Activated B cell treated with CpG ODN at 0.5 μM for 24 hours (primary cell): ENCODE measurements at places on chromosomes 5 and 9. TPM values are rescaled to one million over a fixed set of nuclear protein-coding genes. Genes with fewer than 3 reads are reported as not detected.

DNA sequence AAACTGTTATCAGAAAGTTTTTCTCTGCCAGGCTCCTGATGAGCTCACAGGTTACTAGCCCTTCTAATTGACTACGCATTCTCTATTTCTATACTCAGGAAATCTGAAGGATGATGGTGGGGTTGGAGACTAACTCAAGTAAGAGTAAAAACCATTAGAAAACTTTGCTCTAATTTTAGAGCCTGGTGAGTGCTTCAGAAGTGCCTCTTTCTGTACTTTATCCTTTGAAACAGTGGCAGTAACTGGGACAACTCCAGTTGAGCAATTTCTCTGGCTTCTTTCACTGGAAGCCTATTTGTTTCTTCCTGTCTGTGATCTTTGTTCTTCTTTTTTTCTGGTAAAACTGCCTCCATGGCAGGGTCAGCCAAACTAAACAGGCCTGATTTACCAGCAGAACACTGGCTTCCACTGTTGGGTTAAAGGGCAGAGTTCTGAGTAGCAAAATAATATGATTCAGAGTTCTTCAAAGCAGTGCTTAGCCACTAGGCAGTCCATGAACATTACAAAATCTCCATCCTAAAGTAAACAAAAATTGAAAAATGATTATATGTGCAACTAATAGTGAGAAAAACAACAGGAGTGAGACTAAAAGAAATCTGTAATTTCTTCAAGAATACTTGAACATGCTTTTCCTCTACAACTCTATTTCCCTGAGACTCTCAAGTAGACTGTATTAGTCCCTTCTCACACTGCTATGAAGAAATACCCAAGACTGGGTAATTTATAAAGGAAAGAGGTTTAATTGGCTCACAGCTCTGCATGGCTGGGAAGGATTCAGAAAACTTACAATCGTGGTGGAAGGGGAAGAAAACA lies 79.8 kb downstream of the MROH2B start:
- no peaks in the 10 kb centered on the region for H3K36me3 ChIP-seq
- no peak for DNase-seq
- no peak overlapping the region for H3K27ac ChIP-seq
- no peaks in the 10 kb centered on the region for H3K4me1 ChIP-seq

DNA sequence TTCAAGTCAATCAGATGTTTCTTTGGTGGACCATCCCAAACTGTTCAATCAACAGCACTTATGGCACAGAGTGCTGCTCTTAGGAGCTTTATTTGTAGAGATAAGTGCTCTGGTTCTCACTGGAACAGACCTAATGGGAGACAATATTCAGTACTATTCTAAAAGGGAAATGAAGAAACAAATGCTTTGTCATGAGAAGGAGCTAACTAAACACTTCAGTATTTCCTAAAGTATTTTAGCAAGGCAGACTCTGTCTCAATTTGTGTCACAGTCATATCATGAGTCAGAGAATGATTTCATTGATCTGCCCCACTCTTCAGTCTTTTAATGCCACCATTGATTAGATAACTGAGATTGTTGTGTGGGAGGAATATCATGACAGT lies 175.3 kb downstream of the SLF1 start:
- H3K27ac ChIP-seq = peak overlapping the region; percentile 8
- H3K4me1 ChIP-seq = peaks cover 24% of the 10 kb centered on the region
- no peak overlapping the region for H3K4me3 ChIP-seq
- H3K36me3 ChIP-seq = no peaks in the 10 kb centered on the region
- no peak for DNase-seq

The SMAD5 gene
- 28.4 and 30.4 TPM in 2 replicates for total RNA-seq

DNA sequence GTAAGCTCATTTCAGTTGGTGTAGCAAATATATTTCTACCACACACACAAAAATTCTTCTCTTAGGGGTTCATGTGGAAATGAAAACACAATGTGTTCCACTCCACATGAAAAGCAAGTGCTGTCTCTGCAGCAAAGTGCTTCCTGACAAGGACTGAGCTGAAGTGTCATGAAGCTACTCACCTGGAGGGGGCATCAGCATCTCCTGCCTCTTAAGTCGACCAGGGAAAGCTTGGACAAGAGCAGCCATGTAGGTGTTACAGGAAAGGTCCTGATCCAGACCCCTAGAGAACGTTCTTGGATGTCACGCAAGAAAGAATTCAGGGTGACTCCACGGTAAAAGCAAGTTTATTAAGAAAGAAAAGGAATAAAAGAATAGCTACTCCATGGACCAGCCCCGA lies 62.8 kb downstream of the SV2C start:
- no peak for DNase-seq
- no peaks in the 10 kb centered on the region for H3K4me1 ChIP-seq
- H3K27ac ChIP-seq = no peak overlapping the region
- no peaks in the 10 kb centered on the region for H3K36me3 ChIP-seq
- H3K27me3 ChIP-seq = peaks cover 9% of the 10 kb centered on the region

DNA sequence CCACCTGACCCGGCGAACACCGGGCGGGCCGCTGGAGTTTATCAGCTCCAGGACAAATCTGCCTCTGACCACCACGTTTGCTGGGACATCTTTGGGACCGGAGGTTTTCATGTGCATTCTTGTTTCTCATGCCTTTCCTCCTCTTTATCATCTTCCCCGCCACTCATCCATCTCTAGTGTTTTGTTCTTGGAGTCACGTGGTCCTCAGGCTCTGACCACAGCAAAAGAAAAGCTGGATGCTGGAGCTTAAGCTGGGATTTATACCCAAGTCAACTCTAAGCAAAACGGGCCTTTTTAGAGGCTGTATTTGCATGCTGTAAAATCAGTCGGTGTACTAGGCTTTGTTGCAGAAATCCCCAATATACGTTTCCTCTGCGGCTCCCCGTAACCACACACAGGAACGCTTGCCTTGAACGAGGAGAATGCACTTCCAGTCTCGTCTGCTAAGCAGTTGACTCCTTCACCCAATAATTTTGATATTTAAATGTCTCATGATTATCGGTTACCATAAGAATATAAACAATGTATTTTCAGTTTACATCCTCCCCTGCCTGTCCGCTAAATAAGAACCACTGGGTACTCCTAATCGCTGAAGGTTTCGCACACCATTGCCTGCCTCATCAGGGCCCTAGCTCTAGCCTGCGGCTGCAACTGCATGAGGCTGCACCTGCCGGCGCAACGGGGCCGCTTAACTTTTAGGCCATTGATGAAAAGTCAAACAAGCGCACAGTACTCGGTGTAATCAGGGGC lies 560 bp upstream of the NDUFS6 start:
- H3K27ac ChIP-seq = peak overlapping the region; percentile 97
- peaks cover 68% of the 10 kb centered on the region for H3K36me3 ChIP-seq
- peak overlapping the region; percentile 98 for H3K4me3 ChIP-seq
- H3K27me3 ChIP-seq = no peaks in the 10 kb centered on the region
- H3K4me1 ChIP-seq = peaks cover 46% of the 10 kb centered on the region
